Astrocyte (in vitro differentiated cells and primary cell): ENCODE measurements at places on chromosomes 3 and 15. TPM values are rescaled to one million over a fixed set of nuclear protein-coding genes. Genes with fewer than 3 reads are reported as not detected.
A peak's percentile ranks its signal among the peaks of the same experiment; 100 is the strongest.

DNA sequence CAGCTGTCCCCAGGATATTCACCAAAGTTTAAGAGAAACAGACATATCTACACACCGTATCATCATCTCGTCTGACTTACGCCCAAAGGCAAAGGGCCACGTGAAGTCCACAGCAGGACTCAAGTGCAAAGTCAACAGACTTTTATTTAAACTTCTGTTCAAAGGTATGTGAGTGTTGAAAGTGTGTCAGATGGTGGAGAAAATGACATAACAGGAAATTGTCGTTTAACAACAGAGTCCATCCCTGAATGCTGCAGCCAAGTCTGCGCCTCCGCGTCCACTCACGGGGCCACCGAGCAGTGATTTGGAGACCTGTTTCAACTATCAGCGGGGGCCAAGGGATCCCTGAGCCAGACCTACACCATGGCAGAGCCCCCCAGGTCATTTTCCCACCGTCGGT lies 165.6 kb downstream of the XXYLT1 start:
- no peak overlapping the region for H3K27ac ChIP-seq
- peaks cover 24% of the 10 kb centered on the region for H3K4me1 ChIP-seq
- H3K27me3 ChIP-seq = no peaks in the 10 kb centered on the region
- H3K36me3 ChIP-seq = no peaks in the 10 kb centered on the region
- no peak for DNase-seq

The SLCO3A1 gene
- total RNA-seq = 9.4 and 11.4 TPM in 2 replicates

- no peak overlapping the region for H3K27ac ChIP-seq
- H3K4me1 ChIP-seq = peaks cover under 1% of the 10 kb centered on the region
- DNase-seq = no peak
- H3K36me3 ChIP-seq = no peaks in the 10 kb centered on the region
- no peaks in the 10 kb centered on the region for H3K27me3 ChIP-seq
Measured at GRCh38 chr3:58346368-58346767, 13.7 kb downstream of the PXK start.

- no peak overlapping the region for H3K27ac ChIP-seq
- H3K36me3 ChIP-seq = no peaks in the 10 kb centered on the region
- no peak for DNase-seq
- peaks cover 17% of the 10 kb centered on the region for H3K4me1 ChIP-seq
Measured at GRCh38 chr15:59346951-59347350, 25.7 kb downstream of the MYO1E start.

GRCh38 chr3:177471733-177472480 lies 274.6 kb upstream of the TBL1XR1 start:
- no peaks in the 10 kb centered on the region for H3K36me3 ChIP-seq
- peaks cover 12% of the 10 kb centered on the region for H3K4me1 ChIP-seq

DNA sequence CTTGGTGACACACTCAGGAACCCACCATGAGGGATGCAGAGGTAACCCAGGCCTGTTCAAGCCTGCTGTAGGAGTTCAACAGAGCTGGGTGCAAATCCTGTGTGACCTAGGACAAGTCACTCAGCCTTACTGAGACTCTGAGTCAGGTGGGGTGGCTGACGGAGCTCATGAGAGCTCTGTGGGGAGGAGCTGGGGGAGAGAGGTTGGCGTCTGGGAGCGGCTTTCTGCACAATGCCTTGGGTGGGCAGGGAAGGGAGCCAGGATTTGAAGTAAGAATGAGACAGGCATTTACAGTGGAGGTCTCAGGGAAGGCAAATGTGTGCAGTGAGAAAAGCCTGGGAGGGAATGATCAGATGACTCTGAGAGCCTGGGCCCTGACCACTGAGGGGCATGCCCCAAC lies 18.3 kb downstream of the C3orf18 start:
- H3K27ac ChIP-seq = no peak overlapping the region
- H3K4me1 ChIP-seq = no peaks in the 10 kb centered on the region
- H3K36me3 ChIP-seq = no peaks in the 10 kb centered on the region

The C3orf85 gene
- total RNA-seq = not detected in 2 replicates

The COPG1 gene
- 267 and 275 TPM in 2 replicates for total RNA-seq

The CD200 gene
- 11.1 and 13.2 TPM in 2 replicates for total RNA-seq

DNA sequence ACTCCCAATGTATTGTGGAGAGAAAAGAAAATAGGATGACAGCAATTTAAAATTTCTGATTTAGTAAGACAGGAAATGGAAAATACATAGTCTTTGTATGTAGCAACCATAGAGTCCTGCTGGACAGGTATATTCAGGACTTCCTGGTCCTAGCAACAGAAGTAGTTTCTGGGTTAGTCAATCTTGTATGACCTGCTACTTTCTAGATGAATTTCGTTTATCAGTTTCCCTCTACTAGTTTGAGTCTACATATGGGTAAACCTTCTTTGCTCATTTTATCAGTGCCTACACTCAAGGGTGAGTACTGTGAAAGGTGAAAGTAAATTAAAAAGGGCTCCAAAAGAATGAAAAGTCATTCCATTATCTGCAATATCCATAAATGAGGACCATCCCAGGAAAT lies 309.8 kb downstream of the UNC13C start:
- no peaks in the 10 kb centered on the region for H3K27me3 ChIP-seq
- H3K36me3 ChIP-seq = no peaks in the 10 kb centered on the region
- H3K4me1 ChIP-seq = no peaks in the 10 kb centered on the region
- DNase-seq = no peak
- H3K27ac ChIP-seq = no peak overlapping the region

The NECTIN3 gene
- 56.3 and 67.1 TPM in 2 replicates for total RNA-seq

DNA sequence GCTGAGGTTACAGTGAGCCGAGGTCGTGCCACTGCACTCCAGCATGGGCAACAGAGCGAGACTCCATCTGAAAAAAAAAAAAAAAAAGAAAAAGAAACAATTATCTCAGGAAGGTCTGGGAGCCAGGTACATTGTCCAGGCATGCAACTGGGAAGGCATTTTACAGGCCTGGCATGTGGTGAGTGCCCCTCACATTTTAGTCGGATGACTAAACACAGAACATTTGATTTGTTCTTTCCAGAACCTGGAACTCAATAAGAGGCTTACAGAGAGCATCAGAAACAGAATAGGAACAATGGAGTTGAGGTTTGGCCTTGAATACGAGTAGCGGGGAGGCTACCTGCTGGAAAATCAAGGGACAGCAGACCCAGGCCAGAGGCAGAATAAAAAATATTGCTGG lies 33.7 kb upstream of the IGF1R start:
- no peak overlapping the region for H3K27ac ChIP-seq
- H3K4me1 ChIP-seq = no peaks in the 10 kb centered on the region
- H3K4me3 ChIP-seq = no peak overlapping the region
- no peaks in the 10 kb centered on the region for H3K36me3 ChIP-seq

- no peaks in the 10 kb centered on the region for H3K36me3 ChIP-seq
- no peaks in the 10 kb centered on the region for H3K27me3 ChIP-seq
- H3K27ac ChIP-seq = no peak overlapping the region
- DNase-seq = no peak
Measured at GRCh38 chr3:24154013-24154695, 209.1 kb downstream of the NR1D2 start.

DNA sequence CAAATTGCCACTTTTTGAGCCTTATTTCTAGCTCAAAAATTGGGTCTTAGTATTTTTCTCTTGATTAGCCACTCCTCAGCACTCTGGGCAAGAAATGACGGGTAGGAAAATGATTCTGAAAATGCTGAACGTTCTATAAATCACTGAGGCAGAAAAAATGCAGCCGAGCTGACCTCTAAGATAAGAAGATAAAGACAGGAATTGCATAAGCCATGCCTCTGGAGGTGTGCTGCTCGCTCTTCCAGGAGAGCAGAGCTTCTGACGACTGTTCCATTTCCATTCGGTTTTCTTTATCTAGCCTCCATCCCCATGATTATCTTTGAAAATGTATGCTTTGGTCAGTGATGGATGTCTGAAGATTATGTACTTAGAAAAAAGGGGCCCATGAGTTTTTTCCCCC lies 558.8 kb upstream of the ADAMTS9 start:
- no peaks in the 10 kb centered on the region for H3K36me3 ChIP-seq
- no peak overlapping the region for H3K4me3 ChIP-seq
- H3K4me1 ChIP-seq = no peaks in the 10 kb centered on the region
- no peak overlapping the region for H3K27ac ChIP-seq
- peaks cover 3% of the 10 kb centered on the region for H3K27me3 ChIP-seq
- DNase-seq = peak; percentile 5

The GOLGA8O gene
- 1.2 and 2.5 TPM in 2 replicates for total RNA-seq

DNA sequence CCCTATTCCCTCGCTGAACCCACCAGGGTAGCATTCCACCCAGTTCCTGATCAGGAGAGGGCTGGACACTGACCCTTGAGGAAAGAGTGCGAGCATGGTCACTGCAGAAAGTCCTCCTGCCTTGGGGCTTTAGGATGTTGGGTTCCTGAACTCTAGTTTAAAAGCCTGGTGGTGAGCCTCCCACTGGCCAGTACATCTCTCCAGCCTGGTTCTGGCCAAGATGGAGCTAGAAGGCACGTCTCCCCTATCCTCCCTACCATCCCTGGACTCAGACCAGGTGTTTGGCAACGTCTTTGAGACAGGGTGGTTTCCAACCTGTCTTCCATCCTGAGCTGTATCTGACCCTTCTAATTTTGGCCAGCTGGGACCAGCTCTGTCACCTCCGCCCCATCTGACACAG lies 31.4 kb downstream of the NBEAL2 start:
- H3K4me3 ChIP-seq = no peak overlapping the region
- H3K36me3 ChIP-seq = peaks cover 9% of the 10 kb centered on the region
- H3K27me3 ChIP-seq = no peaks in the 10 kb centered on the region
- no peak for DNase-seq
- no peak overlapping the region for H3K27ac ChIP-seq

DNA sequence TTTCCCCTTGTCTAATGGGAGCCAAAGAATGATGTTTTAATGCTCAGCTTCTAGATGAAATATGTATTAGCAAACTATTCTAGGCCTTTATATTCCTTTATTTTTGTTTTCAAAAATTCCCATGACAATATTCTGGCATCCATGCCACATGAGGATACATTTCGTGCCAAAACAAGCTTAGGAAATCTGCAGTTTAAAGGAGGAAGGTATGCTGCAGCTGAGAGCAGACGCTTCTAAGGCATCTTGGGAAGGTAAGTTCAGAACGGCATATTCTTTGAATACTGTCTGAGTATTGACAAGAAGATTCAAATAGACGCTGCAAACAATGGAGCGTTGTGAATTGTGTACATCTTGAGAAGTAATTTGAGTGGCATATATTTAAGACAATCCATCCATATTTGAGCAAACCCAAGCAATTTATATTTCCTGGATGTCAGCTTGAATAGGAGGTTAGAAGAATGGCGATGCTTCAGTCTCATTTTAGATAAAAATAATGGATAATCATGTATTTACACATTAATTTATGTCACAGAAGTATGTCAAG lies 158.6 kb downstream of the RAP2B start:
- H3K27ac ChIP-seq = no peak overlapping the region
- no peaks in the 10 kb centered on the region for H3K36me3 ChIP-seq
- no peak for DNase-seq
- no peaks in the 10 kb centered on the region for H3K27me3 ChIP-seq
- no peak overlapping the region for H3K4me3 ChIP-seq
- H3K4me1 ChIP-seq = no peaks in the 10 kb centered on the region

DNA sequence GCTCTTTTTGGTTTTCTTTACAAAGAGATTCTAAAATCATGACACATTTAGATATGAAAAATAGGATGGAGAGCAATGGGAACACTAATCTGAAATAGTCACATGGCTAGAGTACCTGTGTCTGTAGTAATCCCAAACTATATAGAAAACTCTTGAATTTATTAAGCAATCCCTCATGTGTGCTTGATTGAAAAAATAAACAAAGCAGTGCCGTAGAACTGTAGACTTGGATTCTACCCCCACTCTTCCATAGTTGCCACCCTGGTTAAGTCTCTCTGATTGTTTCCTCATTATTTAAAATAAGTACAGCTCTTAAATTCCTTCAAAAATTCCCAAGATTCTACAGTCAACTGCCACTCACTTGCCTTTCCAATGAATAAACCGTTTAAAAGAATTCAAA lies 58.9 kb upstream of the ACTC1 start:
- no peak overlapping the region for H3K4me3 ChIP-seq
- no peak overlapping the region for H3K27ac ChIP-seq
- H3K36me3 ChIP-seq = peaks cover 9% of the 10 kb centered on the region
- no peaks in the 10 kb centered on the region for H3K27me3 ChIP-seq
- no peak for DNase-seq

The PATL2 gene
- 0.41 and 1.2 TPM in 2 replicates for total RNA-seq

GRCh38 chr3:138323971-138324370 lies 5.7 kb downstream of the NME9 start:
- H3K4me1 ChIP-seq = peaks cover 3% of the 10 kb centered on the region
- H3K27ac ChIP-seq = no peak overlapping the region
- H3K36me3 ChIP-seq = no peaks in the 10 kb centered on the region
- H3K4me3 ChIP-seq = no peak overlapping the region
- DNase-seq = no peak
- no peaks in the 10 kb centered on the region for H3K27me3 ChIP-seq

GRCh38 chr15:77538027-77538451 lies 94.7 kb downstream of the LINGO1 start:
- H3K27ac ChIP-seq = no peak overlapping the region

DNA sequence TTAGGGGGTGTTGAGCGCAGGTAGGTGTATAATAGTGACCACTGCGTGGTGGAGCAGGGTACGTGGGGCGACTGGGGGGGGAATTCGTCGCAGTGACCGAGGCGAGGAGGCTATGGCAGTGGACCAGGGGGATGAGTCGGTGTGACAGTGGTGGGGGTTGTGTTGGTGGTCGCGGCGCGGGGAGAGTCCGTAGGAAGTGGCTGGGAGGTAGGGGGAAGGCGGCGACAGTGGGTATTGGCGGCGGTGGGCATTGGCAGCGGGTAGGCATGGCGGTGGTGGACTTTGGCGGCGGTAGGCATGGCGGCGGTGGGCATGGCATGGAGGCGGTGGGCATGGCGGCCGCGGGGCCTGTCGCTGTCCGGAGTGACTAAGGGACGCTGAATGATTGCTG lies 739 bp downstream of the SNRPN start:
- H3K4me3 ChIP-seq = peak overlapping the region; percentile 97
- DNase-seq = no peak
- H3K4me1 ChIP-seq = no peaks in the 10 kb centered on the region
- peak overlapping the region; percentile 79 for H3K27ac ChIP-seq
- no peaks in the 10 kb centered on the region for H3K27me3 ChIP-seq

The ALPK3 gene
- 6.8 and 9.1 TPM in 2 replicates for total RNA-seq

- no peak overlapping the region for H3K27ac ChIP-seq
- H3K4me1 ChIP-seq = peaks cover 59% of the 10 kb centered on the region
- no peak overlapping the region for H3K4me3 ChIP-seq
- H3K36me3 ChIP-seq = no peaks in the 10 kb centered on the region
- peak; percentile 65 for DNase-seq
Measured at GRCh38 chr15:70491201-70491621, 272.1 kb downstream of the UACA start.

The CAMK1 gene
- 5.1 and 7.1 TPM in 2 replicates for total RNA-seq

- H3K27ac ChIP-seq = no peak overlapping the region
- H3K4me1 ChIP-seq = peaks cover 5% of the 10 kb centered on the region
- peaks cover 3% of the 10 kb centered on the region for H3K27me3 ChIP-seq
- no peak for DNase-seq
- no peak overlapping the region for H3K4me3 ChIP-seq
Measured at GRCh38 chr3:25817107-25817506, 27.2 kb downstream of the OXSM start.
